ENCODE measurements at places on chromosomes 3 and 15. TPM values are rescaled to one million over a fixed set of nuclear protein-coding genes. Genes with fewer than 3 reads are reported as not detected.

Gene ANKUB1
- 2.5 TPM for polyA plus RNA-seq

Gene COLQ
- polyA plus RNA-seq, result 6.7 TPM

GRCh38 chr3:151093905-151094304, 8.4 kb downstream of the MED12L start:
- H3K4me1 ChIP-seq, result no peaks in the 10 kb centered on the region
- no peaks in the 10 kb centered on the region for H3K36me3 ChIP-seq
- no peak overlapping the region for H3K4me3 ChIP-seq

GRCh38 chr15:89379818-89380217, 45.2 kb upstream of the POLG start:
- H3K36me3 ChIP-seq, result no peaks in the 10 kb centered on the region
- DNase-seq, result no peak
- no peaks in the 10 kb centered on the region for H3K27me3 ChIP-seq
- peaks cover 18% of the 10 kb centered on the region for H3K4me1 ChIP-seq
- H3K4me3 ChIP-seq, result peak overlapping the region; percentile 74

- DNase-seq, result no peak
- H3K4me3 ChIP-seq, result no peak overlapping the region
- no peaks in the 10 kb centered on the region for H3K27me3 ChIP-seq
- no peaks in the 10 kb centered on the region for H3K36me3 ChIP-seq
- no peaks in the 10 kb centered on the region for H3K4me1 ChIP-seq
These were observed 83.8 kb downstream of the MBNL1 start for GRCh38 chr3:152352554-152352953.

GRCh38 chr3:40770061-40770460, 245.3 kb downstream of the ZNF621 start:
- no peaks in the 10 kb centered on the region for H3K27me3 ChIP-seq
- DNase-seq, result peak; percentile 19
- H3K4me1 ChIP-seq, result no peaks in the 10 kb centered on the region
- H3K27ac ChIP-seq, result no peak overlapping the region

Gene DLL4
- polyA plus RNA-seq, result 2.0 TPM

Gene ZNF620
- polyA plus RNA-seq, result 1.6 TPM

DNA sequence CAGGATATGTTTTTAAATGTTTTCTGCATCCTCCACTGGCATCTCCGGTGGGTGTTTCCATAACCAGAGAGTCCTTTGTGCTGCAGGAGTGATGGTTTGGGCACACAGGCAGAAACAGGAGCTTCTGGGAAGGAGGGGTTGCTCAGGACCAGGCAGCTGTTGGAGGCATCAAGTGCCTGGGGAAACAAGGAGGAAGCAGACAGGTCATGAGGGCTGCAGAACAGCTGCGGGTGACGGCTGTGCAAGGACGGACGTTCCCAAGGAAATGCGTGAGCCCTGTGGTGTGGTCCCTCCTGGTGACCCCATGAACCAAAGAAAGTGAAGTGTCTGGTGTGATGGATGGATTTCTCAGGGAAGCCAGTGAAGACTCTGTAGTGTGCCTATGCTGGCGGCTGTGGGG, 61.2 kb upstream of the TNFAIP8L3 start:
- DNase-seq, result no peak
- H3K4me3 ChIP-seq, result no peak overlapping the region
- no peaks in the 10 kb centered on the region for H3K36me3 ChIP-seq
- no peaks in the 10 kb centered on the region for H3K4me1 ChIP-seq

- H3K27ac ChIP-seq, result no peak overlapping the region
- H3K27me3 ChIP-seq, result no peaks in the 10 kb centered on the region
- no peak overlapping the region for H3K4me3 ChIP-seq
- H3K4me1 ChIP-seq, result peaks cover 17% of the 10 kb centered on the region
These were observed 11.5 kb downstream of the CSK start for GRCh38 chr15:74793135-74794028.

DNA sequence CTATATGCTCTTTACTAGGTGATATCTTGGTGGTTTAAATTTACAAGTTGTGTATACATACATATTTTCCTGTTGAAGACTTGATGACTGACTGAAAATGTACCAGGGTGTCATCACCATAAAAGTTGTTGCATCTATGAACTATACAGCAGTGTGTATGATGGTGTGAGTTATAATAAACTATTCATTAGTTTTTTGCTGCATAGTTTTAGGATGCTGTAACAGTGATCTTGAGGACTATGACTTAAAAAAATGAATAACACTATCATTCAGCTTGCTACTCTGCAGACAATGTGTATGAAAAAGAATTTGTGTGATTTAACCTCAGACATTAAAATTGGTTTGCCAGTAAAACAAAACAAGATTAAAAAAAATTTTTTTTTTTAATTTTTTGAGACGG, 49.0 kb downstream of the UBE2E2 start:
- no peaks in the 10 kb centered on the region for H3K36me3 ChIP-seq
- peaks cover 4% of the 10 kb centered on the region for H3K4me1 ChIP-seq
- no peak overlapping the region for H3K4me3 ChIP-seq
- DNase-seq, result no peak
- H3K27ac ChIP-seq, result no peak overlapping the region

Gene ISLR
- 73.7 TPM for polyA plus RNA-seq

Measured in testis (tissue), 5 donors.